HFFc6 (cell line): ENCODE measurements at places on chromosomes 6 and 20. TPM values are rescaled to one million over a fixed set of nuclear protein-coding genes. Genes with fewer than 3 reads are reported as not detected.

- peak overlapping the region; percentile 72 for H3K27ac ChIP-seq
- H3K4me3 ChIP-seq: peak overlapping the region; percentile 29; the same call in 1 of the 2 replicates
- peaks cover 3% of the 10 kb centered on the region; the same call in 1 of the 2 replicates for H3K27me3 ChIP-seq
- H3K36me3 ChIP-seq: peaks cover 32% of the 10 kb centered on the region
- peak; percentile 93 for DNase-seq
- peaks cover 65% of the 10 kb centered on the region for H3K4me1 ChIP-seq
Measured at GRCh38 chr6:38131527-38131965, 312.0 kb downstream of the ZFAND3 start.

GRCh38 chr6:56693246-56693607, 50.5 kb upstream of the DST start:
- H3K36me3 ChIP-seq: peaks cover 72% of the 10 kb centered on the region
- DNase-seq: peak; percentile 87
- H3K4me3 ChIP-seq: peak overlapping the region; percentile 88
- peaks cover 87% of the 10 kb centered on the region for H3K4me1 ChIP-seq

DNA sequence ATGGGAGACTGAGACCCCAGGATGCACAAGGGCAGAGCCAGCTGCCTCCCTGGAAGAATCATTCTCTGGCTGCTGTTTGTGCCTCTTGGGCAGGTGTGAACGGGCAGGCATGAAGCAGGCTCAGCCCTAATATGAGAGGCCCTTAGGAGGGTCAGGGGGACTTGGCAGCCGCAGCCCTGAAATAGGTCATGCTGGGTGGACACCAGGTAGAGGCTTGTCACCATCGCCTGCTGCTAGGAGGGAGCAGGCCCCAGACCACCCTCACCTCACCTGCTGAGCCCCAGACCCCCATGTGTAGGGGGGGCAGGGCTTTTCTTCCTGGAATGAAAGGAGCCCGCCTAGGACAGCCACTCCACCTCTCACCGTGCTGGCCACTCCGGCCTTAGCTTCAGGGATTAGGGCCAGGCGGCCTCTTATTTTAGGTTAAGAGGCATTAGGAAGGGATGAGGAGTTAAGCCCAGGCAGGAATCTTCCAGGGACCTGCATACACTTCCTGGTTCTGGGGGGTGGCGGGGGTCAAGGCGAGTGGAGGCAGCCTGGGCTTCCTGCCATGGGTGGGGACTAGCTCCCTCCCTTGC, 92.4 kb downstream of the ASXL1 start:
- peaks cover 4% of the 10 kb centered on the region for H3K27me3 ChIP-seq
- H3K4me1 ChIP-seq: peaks cover under 1% of the 10 kb centered on the region; the same call in 1 of the 2 replicates
- H3K36me3 ChIP-seq: peaks cover 12% of the 10 kb centered on the region
- H3K27ac ChIP-seq: no peak overlapping the region; the same call in 1 of the 2 replicates
- no peak for DNase-seq

- H3K36me3 ChIP-seq: no peaks in the 10 kb centered on the region
- peaks cover 4% of the 10 kb centered on the region for H3K4me1 ChIP-seq
- DNase-seq: no peak
Measured at GRCh38 chr6:19662911-19663310, 174.3 kb upstream of the ID4 start.

- peak; percentile 18 for DNase-seq
- H3K4me1 ChIP-seq: peaks cover 62% of the 10 kb centered on the region
- H3K27ac ChIP-seq: peak overlapping the region; percentile 71
- no peaks in the 10 kb centered on the region; the same call in 1 of the 2 replicates for H3K27me3 ChIP-seq
- peaks cover 27% of the 10 kb centered on the region for H3K36me3 ChIP-seq
Measured at GRCh38 chr6:116419069-116419786, 41.9 kb upstream of the CALHM6 start.

DNA sequence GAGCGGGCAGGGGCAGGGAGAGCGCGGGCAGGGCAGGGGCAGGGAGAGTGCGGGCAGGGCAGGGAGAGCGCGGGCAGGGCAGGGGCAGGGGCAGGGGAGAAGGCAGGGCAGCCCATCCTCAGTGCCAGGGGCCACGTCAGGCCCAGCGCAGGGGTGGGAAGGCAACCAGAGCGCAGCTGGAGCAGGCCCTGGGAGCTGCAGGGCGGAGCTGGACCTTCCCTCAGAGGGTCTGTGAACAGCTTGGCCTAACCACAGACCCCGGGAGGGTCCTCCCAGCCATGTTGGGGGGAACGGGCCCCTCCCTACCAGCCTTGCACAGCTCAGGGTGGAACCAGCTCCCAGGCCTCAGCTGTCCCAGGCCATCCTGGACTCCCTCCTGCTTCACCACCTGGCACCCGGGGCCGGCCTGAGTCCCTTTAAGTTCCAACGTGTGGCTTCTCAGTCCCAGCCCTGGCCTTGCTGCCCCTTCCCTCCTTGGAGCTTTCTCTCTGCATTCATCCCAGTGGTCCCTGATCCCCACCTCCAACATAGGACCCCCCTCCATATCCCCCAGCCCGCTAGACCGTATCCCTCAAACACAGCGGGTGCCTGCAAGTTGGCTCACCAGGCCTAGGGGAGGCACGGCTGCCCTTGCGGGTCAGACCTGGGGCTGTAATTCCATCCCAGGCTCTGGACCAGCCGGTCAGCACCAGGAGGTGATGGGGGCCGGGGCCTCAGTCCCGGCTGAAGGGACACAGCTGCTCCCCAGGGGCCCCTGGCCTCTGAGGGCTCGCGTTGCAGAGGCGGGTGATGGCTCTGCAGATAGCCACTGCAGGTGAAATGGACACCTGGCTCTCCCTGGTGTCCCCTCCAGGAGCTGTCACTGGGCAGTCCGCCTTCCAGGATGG, 5.6 kb upstream of the ZBTB46 start:
- no peak overlapping the region for H3K4me3 ChIP-seq
- peaks cover 2% of the 10 kb centered on the region for H3K27me3 ChIP-seq
- no peak for DNase-seq
- no peaks in the 10 kb centered on the region for H3K36me3 ChIP-seq

DNA sequence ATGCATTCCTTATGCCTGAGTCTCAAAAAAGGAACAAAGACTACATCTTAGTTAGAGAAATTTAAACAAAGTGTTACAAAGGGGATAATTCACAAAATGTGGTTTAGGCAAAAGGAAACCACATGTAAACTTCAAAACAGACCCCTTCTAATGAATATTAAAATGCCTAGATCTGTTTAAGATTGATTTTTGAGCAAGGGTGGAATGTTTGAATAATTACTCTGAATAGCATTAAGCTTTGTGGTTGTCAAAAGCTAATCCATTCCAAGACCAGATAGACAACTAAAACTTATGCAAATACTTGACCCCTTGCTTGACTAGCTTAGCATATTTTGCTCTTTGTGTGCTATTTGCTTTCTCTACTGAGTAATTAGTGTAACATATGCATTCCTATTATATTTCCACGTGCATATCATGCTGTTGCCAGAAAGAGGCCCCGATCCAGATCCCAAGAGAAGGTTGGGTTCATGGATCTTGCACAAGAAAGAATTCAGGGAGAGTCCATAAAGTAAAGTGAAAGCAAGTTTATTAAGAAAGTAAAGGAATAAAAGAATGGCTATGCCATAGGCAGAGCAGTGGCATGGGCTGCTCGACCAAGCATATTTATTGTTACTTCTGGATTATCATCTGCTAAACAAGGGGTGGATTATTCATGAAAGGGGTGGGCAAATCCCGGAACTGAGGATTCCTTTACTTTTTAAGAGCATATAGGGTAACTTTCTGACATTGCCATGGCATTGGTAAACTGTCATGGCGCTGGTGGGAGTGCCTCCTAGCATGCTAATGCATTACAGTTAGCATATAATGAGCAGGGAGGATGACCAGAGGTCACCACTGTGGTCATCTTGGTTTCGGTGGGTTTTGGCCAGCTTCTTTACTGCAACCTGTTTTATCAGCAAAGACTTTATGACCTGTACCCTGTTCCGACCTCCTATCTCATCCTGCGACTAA, 1193.4 kb upstream of the EYS start:
- no peak overlapping the region for H3K4me3 ChIP-seq
- H3K36me3 ChIP-seq: no peaks in the 10 kb centered on the region
- DNase-seq: no peak
- no peaks in the 10 kb centered on the region for H3K4me1 ChIP-seq
- H3K27me3 ChIP-seq: no peaks in the 10 kb centered on the region; the same call in 1 of the 2 replicates

GRCh38 chr6:79307321-79308036, 73.0 kb upstream of the HMGN3 start:
- no peak overlapping the region for H3K27ac ChIP-seq
- H3K27me3 ChIP-seq: no peaks in the 10 kb centered on the region
- H3K36me3 ChIP-seq: no peaks in the 10 kb centered on the region
- DNase-seq: no peak
- no peak overlapping the region for H3K4me3 ChIP-seq
- no peaks in the 10 kb centered on the region for H3K4me1 ChIP-seq

DNA sequence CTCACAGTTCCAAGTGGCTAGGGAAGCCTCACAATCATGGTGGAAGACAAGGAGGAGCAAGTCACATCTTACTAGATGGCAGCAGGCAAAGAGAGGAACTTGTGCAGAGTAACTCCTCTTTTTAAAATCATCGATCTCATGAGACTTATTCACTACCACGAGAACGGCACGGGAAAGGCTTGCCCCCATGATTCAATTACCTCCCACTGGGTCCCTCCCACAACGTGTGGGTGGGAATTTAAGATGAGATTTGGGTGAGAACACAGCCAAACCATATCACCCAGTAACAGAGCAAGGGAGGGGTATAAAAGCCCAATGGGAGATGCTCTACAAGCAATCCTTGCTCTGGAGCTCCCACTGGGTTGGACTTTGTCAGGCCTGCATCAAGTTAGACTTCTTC, 80.4 kb downstream of the JPH2 start:
- H3K27me3 ChIP-seq: peaks cover 39% of the 10 kb centered on the region
- no peak for DNase-seq
- peaks cover 5% of the 10 kb centered on the region; the same call in 1 of the 2 replicates for H3K36me3 ChIP-seq
- no peak overlapping the region for H3K4me3 ChIP-seq
- no peak overlapping the region for H3K27ac ChIP-seq

DNA sequence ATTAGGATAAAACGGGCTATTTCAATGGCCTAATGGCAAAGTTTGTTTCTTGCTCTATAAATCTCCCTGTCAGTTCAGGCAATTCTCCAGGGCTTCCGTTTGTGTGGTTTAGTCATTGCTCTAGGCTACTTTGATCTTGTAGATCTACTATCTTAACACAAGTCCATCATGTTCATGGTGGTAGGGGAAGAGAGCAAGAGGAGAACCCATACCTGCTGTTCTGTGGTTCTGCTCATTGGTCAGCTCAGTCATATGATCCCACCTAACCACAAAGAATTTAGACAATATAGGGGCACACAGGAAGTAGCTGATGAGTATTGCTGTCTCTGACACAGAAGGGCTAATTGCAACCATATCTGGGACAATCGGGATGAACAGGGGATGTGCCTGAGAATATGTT, 4.9 kb upstream of the DEK start:
- no peak overlapping the region for H3K4me3 ChIP-seq
- no peak overlapping the region for H3K27ac ChIP-seq
- peaks cover 3% of the 10 kb centered on the region for H3K27me3 ChIP-seq
- peaks cover 10% of the 10 kb centered on the region for H3K4me1 ChIP-seq

- peaks cover 27% of the 10 kb centered on the region for H3K27me3 ChIP-seq
- no peaks in the 10 kb centered on the region for H3K36me3 ChIP-seq
- H3K4me1 ChIP-seq: peaks cover 5% of the 10 kb centered on the region; the same call in 1 of the 2 replicates
- DNase-seq: no peak
- H3K27ac ChIP-seq: no peak overlapping the region
Measured at GRCh38 chr6:138030872-138031271, 76.3 kb downstream of the PERP start.

GRCh38 chr6:151493161-151493803, 535 bp upstream of the CCDC170 start:
- H3K4me3 ChIP-seq: peak overlapping the region; percentile 72
- H3K27ac ChIP-seq: peak overlapping the region; percentile 36; the same call in 1 of the 2 replicates
- no peak for DNase-seq
- peaks cover 21% of the 10 kb centered on the region for H3K4me1 ChIP-seq
- H3K27me3 ChIP-seq: peaks cover 7% of the 10 kb centered on the region

DNA sequence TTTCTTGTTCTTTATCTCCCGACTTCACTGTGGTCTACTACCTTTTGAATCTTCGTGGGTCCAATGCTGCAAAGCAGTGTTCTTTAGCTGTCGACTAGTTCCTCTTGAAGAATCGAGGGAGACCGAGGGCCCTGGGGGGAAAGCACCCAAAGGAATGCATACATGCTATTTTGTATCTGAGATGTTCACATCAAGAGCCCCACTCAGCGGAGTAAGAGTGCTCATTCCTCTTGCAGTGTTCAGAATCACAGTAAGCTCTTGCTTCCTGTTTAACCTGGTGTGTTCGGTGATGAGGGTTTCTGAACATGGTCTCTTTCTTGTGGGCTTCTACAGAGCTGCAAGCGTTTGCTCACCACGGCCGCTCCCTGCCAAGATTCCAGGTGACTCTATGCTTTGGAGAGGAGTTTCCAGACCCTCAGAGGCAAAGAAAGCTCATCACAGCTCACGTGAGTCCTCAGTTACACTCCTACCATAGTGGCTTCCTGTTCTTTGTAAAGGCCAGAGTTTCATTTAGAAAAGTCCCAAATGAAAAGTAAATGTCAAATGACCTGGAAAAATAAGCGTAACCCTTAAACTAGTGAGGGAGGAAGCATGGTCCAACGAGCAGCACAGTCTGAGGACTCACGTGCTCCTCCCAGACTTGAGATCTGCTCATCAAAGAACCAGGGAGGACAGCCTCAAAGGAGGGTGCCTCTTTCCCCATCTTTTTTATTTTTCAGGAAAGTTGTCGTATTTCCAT, 13.3 kb downstream of the IRF4 start:
- H3K36me3 ChIP-seq: peaks cover 9% of the 10 kb centered on the region; the same call in 1 of the 2 replicates
- no peak overlapping the region for H3K4me3 ChIP-seq
- H3K27me3 ChIP-seq: peaks cover 20% of the 10 kb centered on the region
- H3K27ac ChIP-seq: no peak overlapping the region
- DNase-seq: no peak
- H3K4me1 ChIP-seq: no peaks in the 10 kb centered on the region

GRCh38 chr20:58642441-58642840, 8.6 kb upstream of the STX16 start:
- peaks cover 59% of the 10 kb centered on the region for H3K4me1 ChIP-seq
- H3K27ac ChIP-seq: no peak overlapping the region
- no peak overlapping the region for H3K4me3 ChIP-seq

- H3K27me3 ChIP-seq: peaks cover 3% of the 10 kb centered on the region
- no peaks in the 10 kb centered on the region for H3K4me1 ChIP-seq
- no peak overlapping the region for H3K27ac ChIP-seq
- no peak overlapping the region for H3K4me3 ChIP-seq
Measured at GRCh38 chr6:38901802-38902522, 146.6 kb upstream of the GLP1R start.

Gene OPN5
- total RNA-seq: not detected in 3 replicates

Gene ATP9A
- total RNA-seq: 21.8 to 31.7 TPM (median 22.3 TPM) in 3 replicates

Gene UST
- 11.9 to 16.7 TPM (median 14.6 TPM) in 3 replicates for total RNA-seq

Gene EPB41L1
- total RNA-seq: 41.2 to 49.5 TPM (median 43.3 TPM) in 3 replicates

Gene PLN
- total RNA-seq: not detected in 2 replicates

Gene RBM12
- total RNA-seq: 51.2 to 69.7 TPM (median 64.7 TPM) in 3 replicates

Gene C6orf89
- total RNA-seq: 76.8 to 79.1 TPM (median 78.6 TPM) in 3 replicates

Gene KCNK15
- 0.09 and 0.34 TPM in 2 replicates for total RNA-seq

Gene TAGAP
- total RNA-seq: not detected in 3 replicates

Gene BPIFB4
- not detected in 3 replicates for total RNA-seq

Gene NKAPL
- total RNA-seq: 0.12 TPM in 1 of 3 replicates, not detected in the others

Gene TBXT
- total RNA-seq: not detected in 3 replicates

Gene ARMC12
- 0.22 to 0.51 TPM (median 0.33 TPM) in 3 replicates for total RNA-seq
